ENCODE measurements at places on chromosomes 11 and 22. TPM values are rescaled to one million over a fixed set of nuclear protein-coding genes. Genes with fewer than 3 reads are reported as not detected.

DNA sequence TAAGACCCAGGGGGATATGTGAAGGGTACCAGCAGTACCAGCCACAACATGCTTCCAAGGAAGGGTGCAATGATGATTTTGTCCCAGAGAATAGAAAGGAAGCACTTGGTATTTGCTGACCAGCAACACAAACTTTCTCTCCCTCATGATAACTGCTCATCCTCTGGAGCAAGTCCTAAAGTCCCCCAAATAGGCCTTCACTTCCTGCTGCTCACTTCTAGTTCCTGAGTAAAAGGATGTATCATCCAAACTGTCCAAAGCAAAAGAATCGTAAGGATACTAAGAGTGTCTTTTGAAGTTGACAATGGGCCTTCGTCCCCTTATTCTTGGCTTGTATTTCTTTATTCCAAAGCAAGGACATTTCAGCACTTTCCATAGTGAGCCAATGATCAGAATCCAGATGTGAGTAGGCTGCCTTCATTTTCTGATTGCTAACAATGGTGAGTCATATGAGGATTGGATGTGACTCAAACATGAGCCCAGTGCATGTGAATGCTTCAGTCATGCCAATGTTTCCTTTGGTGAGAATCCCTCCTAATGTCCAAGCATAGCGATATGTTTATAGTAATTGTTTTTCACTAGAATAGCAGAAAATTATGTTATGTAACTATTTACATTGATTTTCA lies 243.4 kb upstream of the POU2AF2 start:
- peak; percentile 96 for DNase-seq

SERPIND1 gene
- 0.13 TPM for polyA plus RNA-seq

GRCh38 chr11:45556851-45557707 lies 108.3 kb downstream of the CHST1 start:
- DNase-seq, result peak; percentile 5

GRCh38 chr11:122165607-122166371 lies 49.8 kb upstream of the BLID start:
- peak; percentile 46 for DNase-seq

MMP20 gene
- not detected for polyA plus RNA-seq

GRCh38 chr22:35475545-35475944 lies 65.1 kb upstream of the RASD2 start:
- DNase-seq, result no peak

MRGPRE gene
- not detected for polyA plus RNA-seq

- no peak for DNase-seq
These were observed 9.5 kb upstream of the DGKZ start for GRCh38 chr11:46337626-46338345.

- no peak for DNase-seq
These were observed 110.4 kb downstream of the ELP4 start for GRCh38 chr11:31619980-31620379.

DNA sequence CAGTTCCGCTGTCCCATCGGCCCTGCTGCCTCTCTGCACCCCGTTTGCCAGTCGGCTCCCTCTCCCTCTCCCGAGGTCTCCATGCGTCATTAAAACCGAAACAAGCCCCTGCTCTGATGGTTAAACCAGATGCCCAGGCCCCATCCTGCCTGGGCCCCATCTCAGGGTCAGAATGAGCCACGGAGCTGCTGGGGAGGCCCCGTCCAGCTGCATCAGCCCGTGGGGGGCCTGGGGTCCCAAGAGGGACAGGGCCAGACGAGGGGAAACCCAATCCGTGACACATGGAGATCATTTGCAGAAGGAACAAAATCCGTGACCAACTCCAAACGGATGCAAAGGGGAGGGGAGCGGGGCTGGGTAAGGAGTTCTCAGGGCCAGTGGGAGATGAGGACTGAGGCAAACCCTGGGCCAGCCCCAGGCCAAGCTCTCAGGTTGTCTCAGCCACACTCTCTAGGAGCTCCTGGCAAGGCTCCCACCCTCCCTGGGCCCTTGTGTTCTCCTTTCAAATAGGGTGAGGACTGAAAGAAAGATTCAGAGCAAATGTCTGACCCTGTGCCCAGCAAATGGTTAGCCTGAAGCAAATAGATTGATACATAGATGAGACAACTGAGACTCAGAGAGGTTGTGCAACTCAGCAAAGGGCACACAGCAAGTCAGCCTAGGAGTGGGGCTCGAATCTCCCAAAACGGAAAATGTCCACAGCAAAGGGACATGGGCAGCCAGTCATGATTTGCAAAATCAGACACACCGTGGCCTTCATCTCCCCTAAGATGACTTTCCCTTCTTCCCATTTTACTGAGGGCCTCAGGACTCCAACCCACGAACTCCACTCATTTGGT lies 162.1 kb downstream of the MN1 start:
- DNase-seq, result no peak

- DNase-seq, result peak; percentile 1
These were observed 342.3 kb downstream of the LARGE1 start for GRCh38 chr22:33577862-33578411.

MMP27 gene
- polyA plus RNA-seq, result not detected

GRCh38 chr11:113881856-113882255 lies 6.5 kb upstream of the USP28 start:
- no peak for DNase-seq

DNA sequence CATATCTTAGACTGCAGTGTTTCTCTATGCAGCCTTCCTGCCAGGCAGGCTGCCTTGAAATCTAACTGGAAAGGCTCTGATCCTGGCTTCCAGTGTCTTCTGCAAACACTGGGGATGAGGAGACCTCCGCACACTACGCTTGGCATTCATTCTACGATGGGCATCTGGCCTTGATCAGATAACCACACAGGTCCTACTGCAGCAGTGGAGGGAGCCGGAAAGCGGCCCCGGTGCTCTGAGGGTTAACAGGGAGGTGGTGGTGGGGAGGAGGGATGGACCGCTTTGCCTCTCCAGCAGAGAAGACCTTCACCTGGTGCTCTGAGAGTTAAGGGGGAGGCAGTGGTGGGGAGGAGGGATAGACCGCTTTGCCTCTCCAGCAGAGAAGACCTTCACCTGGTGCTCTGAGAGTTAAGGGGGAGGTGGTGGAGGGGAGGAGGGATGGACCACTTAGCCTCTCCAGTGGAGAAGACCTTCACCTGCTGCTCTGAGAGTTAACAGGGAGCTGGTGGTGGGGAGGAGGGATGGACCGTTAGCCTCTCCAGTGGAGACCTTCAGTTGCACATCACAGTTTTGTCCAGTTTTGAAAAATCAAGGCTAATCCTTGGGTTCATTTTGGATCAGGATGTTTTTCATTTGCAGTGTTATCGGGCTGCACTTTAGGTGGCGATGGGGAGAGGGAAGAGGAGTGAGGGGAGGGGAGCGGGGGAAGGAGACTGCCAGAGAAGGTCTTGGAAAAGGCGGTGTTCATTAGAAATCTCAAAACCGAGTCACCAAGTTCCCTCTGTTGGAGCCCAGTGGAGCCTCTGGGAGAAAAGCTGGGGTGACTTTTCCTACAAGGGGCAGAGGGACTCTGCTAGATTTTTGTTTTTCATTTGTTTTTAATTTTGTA lies 5.6 kb downstream of the GAL start:
- no peak for DNase-seq

F2 gene
- polyA plus RNA-seq, result not detected

DNA sequence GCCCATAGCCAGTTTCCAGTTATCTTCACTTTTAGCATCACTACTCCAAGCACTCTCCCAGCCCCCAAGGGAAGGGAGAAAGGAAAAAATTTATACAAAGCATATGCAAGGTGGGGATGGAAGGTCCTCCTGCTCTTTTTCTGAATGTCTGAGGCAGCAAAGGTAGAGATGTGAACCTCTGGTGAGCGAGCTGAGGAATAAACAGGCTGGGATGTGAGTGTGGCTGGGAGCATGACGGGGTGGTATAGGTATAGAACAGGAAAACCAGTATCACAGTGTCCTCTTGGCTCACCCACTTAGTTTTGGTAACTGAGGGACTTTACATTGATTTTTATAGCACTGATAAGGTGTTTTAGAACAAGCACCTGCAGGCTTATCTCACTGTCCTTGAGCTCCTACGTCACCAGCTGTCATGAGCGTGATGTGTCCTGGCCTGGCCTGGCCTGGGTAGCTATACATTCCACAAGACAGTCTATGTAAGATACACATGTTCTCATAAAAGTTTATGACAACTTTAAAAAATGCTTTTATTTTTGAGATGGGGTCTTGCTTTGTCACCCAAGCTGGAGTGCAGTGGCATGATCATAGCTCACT lies 10.3 kb upstream of the POLD3 start:
- no peak for DNase-seq

DNA sequence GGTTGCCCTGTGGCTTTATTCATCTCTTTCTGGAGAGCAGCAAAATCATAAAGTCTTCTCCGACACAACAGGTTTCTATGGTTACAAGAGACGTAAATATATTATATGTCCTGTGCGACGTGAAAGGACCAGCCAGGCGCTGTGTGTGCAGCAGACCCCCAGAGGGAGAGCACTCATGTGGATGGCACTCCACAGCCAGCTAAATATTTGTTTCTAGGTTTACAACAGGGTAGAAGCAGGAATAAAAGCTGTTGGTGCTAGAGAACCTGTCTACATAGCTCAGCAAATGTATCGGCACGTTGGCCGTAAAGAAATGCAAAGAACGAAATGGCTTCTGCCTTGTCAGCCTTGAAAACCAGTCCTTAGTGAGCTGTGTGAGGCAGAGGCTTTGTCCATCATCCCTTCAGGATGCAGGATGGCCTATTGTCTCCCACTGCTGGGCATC lies 133.8 kb upstream of the PITPNB start:
- DNase-seq, result no peak

DNA sequence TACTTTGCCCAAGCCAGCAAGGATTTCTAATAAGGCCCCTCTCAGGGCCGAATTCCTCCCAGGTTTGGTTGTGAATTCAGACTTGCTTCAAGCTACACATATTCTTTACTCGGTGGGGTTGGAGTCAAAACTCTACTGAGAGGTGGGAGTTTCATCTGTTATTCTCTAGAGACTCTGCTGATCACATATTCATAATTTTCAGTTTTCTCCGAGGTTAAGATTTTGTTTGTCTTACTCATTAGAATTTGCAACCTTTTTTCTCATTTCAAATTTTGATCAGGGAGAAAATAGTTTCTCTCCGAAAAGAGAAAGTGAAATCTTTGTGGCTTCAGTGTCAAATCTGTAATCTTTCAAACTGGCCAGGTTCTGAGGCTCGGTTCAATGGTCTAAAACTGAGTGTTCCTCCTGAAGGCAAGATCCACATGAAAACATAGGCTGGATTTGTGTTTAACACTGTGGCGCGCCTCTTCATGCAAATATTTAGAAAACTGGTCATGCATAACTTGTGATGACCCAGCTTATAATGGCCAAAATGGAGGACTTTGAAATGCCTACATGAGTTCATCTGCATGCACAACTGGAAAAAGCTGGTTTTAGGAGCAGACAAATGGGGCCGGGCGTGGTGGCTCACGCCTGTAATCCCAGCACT lies 21.5 kb upstream of the GSTP1 start:
- peak; percentile 19 for DNase-seq

CD248 gene
- 629 TPM for polyA plus RNA-seq

ESAM gene
- not detected for polyA plus RNA-seq

DNA sequence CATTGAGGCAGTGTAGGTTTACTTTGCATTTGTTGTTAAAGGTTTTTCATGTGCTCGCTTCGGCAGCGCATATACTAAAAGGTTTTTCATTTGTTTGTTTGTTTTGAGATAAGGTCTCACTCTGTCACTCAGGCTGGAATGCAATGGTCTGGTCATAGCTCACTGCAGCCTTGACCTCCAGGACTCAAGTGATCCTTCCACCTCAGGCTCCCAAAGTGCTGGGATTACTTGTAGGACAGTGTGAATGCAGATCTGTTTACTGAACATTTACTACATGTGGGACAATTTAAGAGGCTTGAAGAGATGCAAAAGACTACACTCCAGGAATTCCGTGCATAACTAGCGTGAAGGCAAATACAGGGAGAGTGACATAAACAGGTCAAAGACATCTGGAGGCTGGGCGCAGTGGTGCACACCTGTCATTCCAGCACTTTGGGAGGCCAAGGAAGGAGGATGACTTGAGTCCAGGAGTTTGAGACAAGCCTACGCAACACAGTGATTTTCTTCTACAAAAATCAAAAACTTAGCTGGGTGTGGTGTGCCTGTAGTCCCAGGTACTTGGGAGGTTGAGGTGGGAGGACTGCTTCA lies 34.1 kb downstream of the YPEL1 start:
- DNase-seq, result no peak

DNA sequence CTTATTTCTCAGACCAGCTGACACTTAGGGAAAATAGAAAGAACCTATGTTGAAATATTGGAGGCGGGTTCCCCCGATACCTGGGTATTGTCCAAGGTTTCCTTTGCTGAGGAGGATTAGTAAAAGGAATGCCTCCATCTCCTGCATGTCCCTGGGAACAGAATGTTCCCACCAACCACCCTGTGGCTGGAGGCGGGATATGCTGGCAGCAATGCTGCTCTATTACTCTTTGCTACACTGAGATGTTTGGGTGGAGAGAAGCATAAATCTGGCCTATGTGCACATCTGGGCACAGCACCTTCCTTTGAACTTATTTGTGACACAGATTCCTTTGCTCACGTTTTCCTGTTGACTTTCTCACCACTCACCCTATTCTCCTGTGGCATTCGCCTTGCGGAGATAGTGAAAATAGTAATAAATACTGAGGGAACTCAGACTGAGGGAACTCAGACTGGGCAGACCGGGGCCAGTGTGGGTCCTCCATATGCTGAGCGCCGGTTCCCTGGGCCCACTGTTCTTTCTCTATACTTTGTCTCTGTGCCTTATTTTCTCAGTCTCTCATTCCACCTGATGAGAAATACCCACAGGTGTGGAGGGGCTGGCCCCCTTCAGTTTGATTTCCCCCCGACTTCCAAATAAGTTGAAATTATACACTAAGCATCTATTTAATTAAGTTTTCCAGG lies 32.1 kb downstream of the IGLL1 start:
- DNase-seq, result no peak

DNA sequence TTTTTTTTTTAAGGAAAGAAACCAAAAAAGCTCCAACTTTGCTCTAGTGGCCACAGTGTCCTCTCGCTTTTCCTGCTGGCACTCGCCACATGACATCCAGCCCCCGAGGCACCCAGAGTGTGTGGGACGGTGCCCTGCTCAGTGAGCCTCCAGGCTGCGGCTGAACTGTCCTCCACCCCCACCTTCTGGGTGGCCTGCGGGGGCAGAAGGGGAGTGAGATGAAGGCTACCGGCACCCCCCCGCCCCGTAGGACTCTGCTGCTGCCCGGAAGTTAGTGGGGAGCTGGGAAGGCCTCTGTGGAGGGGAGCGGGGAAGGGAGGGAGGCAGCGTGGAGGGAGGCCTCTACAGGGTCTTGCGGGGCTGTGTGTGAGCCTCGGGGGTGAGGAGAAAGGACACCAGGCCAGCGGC lies 264.4 kb downstream of the CTTN start:
- DNase-seq, result no peak

- DNase-seq, result no peak
These were observed 53.0 kb upstream of the RDX start for GRCh38 chr11:110349138-110349996.
